ENCODE measurements at places on chromosomes 6 and 20. TPM values are rescaled to one million over a fixed set of nuclear protein-coding genes. Genes with fewer than 3 reads are reported as not detected.

DNA sequence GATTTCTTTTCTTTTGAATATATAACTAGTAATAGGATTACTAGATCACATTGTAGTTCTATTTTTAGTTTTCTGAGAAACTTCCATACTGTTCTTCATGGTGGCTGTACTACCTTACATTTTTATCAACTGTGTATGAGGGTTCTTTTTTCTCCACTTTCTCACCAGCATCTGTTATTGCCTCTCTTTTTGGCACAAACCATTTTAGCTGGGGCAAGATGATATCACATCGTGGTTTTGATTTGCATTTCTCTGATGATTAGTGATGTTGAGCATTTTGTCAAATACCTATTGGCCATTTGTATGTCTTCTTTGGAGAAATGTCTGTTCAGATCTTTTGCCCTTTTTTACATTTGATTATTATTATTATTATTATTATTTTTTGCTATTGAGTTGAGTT is 86.1 kb upstream of the TCF21 start:
- no peak for DNase-seq

- DNase-seq, result no peak
These were observed 71.3 kb upstream of the TOP1 start for GRCh38 chr20:40957265-40957760.

DNA sequence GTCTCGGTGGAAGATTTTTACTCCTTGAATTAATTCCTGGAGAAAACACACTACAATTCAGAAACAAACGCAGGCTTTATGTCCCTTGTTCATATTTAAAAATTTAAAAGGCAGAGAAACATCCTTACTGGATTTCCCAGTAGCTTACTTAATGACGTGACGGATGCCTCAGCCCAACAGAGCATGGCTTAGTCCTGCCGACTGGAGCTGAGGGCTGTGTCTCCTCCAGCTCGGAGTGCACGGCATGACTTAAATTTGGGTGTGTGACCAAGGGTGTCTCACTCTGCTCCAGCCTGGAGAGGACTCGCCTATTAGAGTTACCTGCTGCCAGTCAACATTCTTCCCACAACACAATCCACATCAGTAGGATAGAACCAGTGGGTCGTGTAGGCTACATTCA is 107.1 kb downstream of the PSMB1 start:
- DNase-seq, result no peak

- DNase-seq, result no peak
These were observed 199.3 kb downstream of the ARID1B start for GRCh38 chr6:156976216-156977127.

DNA sequence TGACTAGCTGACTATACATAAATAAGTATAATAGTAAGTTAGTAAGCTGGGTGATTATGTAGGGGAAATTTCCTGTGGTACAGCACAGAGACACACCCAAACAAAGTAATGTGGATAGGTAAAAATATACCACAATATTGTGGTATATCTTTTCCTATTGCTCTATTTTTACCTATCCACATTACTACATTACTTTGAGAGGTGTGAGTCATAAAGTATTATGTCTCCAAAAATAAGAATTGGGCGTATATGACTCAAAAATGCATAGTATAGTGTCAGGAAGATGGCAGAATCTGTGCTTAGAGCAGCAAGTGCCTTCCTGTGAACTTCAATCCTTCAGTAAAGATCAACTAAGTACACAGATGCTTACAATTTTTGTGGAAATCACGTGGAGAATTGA is 2.7 kb upstream of the SIRPG start:
- DNase-seq, result no peak

- DNase-seq, result no peak
These were observed at the start of gene UNC5CL for GRCh38 chr6:41039060-41039998. Gene UNC5CL (minus strand): TSS chr6:41039221. CDS start chr6:41035074, 4,147 bp downstream.

- DNase-seq, result no peak
These were observed 21.6 kb downstream of the TPX2 start for GRCh38 chr20:31760519-31761240.

DNA sequence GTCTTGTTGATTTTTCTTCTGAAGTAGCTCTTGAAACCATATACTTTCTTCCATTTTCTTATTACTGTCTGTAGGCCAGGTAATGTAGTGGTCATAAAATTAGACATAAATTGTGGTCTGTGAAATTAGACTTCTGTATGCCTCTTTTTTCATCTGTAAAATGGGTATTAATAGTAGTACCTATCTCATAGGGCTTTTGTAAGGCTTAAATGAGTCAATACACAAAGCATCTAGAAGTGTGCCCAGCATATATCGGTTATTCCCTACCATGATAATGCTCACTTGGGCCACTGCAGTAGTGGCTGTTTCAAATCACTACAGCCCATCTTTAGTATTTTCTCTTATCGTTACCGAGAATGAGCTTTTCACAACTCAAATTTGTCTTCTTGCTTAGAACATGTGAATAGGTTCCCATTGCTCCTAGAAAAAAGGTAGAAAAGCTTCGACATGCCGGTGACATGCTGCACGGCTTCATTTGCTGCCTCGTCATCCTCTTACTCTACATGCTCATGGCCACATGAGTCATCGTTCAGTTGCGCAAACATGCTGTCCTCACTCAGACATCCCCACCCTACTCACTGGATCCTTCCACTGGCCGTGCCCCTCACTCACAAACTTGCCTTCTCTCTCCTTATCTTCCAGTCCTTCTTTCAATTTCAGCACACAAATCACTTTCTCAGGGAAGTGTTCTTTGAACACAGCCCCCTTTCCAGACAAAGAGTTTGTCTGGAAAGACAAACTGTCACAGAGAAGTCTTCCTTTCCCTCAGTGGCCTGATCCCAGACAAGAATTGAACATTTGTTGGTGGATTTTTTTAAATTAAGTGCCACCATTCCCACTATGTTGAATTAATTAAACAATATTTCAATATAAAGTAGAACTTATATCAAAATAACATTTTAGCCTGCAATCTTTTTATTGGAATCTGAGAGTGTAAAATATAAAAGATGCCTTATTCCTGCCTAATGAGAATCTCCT is 32.2 kb upstream of the ERVFRD-1 start:
- no peak for DNase-seq

DNA sequence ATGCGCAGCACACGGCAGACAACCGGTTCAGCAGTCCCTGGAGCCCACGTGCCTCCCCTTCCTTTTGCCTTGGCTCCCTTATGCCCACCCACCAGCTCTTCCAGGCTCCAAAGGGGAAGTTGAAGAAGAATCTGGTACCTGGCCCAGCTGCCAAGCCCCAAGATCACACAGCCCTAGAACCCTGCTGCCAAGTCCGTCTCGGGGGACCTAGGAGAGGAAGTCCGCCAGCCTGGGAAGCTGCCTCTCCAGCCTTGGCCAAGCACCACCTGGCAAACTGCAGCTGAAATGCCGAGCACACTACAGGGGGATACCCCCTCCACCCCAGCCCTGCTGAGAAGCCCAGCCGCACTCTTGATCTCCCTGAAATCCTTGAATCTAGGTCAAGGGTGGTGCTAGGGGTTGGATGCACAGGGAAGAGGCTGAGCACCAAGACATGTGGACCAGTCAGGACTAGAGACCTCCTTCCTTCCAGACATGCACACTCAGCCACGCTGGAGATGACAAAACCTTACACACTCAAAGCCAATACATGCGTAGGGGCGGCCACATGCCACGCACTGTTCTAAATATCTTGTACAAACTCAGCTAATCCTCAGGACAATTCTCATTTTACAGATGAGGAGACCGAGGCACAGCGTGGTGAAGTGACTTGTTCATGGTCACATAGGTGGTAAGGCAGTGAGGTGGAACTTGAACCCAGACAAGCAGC is 124.1 kb downstream of the PREX1 start:
- DNase-seq, result no peak

DNA sequence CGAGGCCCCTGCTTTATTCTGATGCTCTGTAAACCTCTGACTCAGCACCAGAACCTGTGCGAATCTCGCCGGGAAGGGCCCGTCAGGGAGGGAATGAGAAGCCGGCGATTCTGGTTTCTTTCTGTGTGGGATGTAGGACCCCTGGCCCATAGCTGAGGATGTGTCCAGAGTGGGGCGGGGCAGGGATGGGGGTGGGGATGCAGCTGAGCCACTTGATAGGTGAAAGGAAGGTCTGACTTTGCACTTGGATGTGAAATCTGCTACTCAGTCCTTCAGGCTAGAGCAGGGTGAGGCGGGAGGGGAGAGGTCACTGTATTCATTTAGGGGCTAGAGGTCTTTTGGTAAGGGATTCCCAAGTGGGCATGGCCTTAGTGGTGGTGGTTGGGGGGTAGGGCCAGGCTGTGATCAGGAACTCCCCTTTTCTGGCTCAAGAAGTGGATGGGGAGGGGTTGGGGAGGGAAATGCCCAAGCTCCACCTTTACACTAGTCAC is 2.3 kb downstream of the TOX2 start:
- no peak for DNase-seq

- no peak for DNase-seq
These were observed 16.1 kb downstream of the DOK5 start for GRCh38 chr20:54491506-54491905.

GRCh38 chr20:15222502-15223330 is 885.3 kb upstream of the FLRT3 start:
- DNase-seq, result no peak

DNA sequence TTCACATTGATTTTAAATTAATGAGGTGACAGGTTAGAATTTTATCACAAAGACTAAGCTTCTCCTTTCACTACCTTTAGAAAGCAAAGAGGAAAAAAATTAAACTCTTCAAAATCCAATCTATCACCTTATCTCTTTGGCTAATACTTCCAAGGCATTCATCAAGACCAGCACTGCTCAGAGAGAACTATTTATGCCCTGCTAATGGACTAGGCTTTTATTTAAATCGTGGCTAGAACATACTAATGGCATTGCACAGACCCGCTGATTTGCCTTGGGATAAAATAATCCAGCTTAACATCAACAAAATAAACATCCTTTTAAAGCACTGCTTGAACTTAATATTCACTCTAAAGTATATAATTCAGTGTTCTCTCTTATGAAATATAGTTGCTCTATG is 880.4 kb downstream of the HACE1 start:
- no peak for DNase-seq

GRCh38 chr6:33571637-33572316 is 8.3 kb downstream of the BAK1 start:
- no peak for DNase-seq

- no peak for DNase-seq
These were observed 202.8 kb upstream of the CST7 start for GRCh38 chr20:24746351-24746685.

GRCh38 chr6:102980951-102981350 is 1587.4 kb downstream of the GRIK2 start:
- no peak for DNase-seq

DNA sequence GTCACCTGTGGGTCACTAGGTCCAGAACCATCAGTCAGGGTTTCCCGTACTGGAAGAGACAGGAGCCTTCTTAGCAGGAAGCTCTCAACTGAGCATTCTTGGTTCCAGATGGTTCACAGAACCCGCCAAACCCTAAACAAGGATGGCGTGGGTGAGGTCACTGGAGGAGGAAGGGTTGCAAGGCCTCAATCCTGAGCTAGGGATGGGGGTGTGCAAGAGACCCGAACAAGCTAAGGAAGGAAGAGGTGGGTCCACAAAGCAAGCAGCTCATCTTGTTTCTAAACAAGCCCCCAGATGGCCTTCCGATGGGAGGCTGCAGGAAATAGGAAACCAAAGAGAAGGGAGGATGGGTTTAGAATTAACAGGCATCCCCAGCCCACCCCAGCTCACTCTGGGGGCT is 92.7 kb downstream of the PREX1 start:
- no peak for DNase-seq

DNA sequence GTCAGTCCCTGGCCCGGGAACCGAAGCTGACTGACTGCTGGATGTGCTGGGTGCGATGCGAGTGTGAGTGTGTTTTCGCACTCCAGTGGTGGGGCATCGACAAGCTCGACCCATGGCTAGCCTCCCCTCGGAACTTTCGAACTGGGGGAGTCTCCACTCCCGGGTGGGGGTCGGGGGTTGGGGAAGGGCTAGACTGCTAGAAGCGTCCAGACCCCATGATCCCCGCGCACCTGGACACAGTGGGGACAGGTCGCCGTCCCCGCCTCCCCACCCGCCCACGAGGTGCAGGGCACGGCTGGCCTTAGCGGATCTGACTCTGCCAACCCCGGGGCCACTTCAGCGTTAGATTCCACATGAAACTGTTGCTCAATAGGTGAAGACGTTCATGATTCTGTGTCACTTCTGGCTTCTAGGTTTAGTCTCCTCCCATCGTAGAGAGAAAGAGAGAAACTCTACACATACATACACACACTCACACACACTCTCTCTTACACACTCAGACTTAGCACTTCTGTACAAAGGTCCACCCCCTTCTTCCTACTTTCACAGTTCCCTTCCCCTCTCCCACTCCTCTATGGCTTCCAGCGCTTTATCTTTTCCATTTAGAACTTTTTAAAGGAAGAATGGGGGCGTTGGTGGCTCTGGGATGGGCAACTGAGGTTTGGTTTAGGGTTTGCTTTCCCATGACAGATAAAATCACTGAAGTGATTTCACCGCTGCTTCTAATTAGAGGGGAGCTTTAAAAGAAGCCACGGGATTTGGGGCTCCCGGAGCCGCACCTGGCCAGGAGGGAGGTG is 5.1 kb upstream of the TFAP2A start:
- DNase-seq, result no peak

DNA sequence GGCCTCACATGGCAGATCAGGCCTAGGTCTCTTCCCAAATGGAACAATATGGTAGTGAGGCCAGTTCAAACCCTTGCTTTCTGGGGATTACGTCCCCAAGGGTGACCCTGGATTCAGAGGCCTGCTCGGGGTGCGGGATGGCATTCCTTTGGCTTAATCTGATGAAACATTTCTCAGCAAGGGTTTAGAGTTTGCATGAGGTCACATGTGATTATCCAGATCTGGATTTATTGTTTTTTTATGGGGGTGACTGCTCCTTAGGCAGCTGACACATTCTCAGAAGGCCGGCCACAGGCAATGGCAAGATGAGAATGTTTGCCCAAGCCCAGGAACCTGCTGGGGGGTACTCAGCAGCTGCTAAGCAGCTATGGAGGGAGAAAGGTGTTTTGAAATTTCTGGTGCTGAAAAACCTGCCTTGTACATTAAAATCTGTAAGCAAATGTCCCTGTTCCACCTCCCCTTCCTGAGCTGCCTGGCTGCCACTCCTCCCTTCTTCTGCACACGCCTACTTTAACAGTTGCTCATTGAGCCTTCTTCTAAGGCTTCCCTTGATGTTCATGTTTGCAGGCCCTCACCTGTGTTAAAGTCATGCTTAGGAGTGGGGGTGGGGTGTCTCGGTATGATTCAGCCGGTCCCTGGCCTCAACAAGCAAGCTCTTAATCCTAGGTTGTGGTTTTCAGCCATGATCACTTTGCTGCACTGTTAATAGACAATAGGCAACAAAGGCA is 37.9 kb upstream of the FUCA2 start:
- DNase-seq, result no peak

GRCh38 chr6:157594292-157594691 is 213.3 kb downstream of the ZDHHC14 start:
- no peak for DNase-seq

The ADGRF4 gene
- not detected for total RNA-seq

The ERGIC3 gene
- total RNA-seq, result 204 TPM

The CD24 gene
- total RNA-seq, result 1,048 TPM

The MYB gene
- total RNA-seq, result 1.7 TPM
